Stromal cell of bone marrow (primary cell): ENCODE measurements at places on chromosomes 12 and 14.
A peak's percentile ranks its signal among the peaks of the same experiment; 100 is the strongest.

- DNase-seq = peak; percentile 26
Observed at GRCh38 chr12:12684375-12685106, 11.4 kb downstream of the GPR19 start.

DNA sequence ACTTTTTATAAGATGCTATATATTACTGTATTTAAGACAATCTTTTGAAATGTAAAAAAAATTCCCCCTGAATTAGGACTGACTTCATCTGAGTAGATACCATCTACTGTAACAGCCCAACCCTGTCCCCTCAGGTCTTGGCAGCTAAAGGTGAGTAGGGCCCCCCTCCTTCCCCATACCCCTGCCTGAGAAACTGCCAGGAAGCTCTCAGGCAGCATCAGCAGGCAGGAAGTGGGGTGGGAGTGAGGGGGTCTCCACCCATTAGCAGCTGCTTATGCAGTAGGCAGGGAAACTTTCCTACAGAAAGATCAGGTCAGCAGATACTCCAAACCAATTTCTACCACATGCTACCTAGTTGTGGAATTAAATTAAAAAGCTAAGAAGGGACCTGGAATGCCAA lies 62.5 kb downstream of the PAX9 start:
- no peak for DNase-seq

GRCh38 chr12:84572196-84572595 lies 340.4 kb downstream of the SLC6A15 start:
- DNase-seq = no peak

GRCh38 chr14:24817212-24818057 lies 183.4 kb upstream of the GZMB start:
- DNase-seq = no peak

- no peak for DNase-seq
Observed at GRCh38 chr12:11136075-11136474, 1.6 kb upstream of the TAS2R30 start.

- no peak for DNase-seq
Observed at GRCh38 chr14:97025722-97026121, 228.5 kb downstream of the VRK1 start.

- DNase-seq = no peak
Observed at GRCh38 chr12:39846971-39847650, 227.5 kb upstream of the ABCD2 start.
